Kidney capillary endothelial cell (primary cell): ENCODE measurements at places on chromosomes 11 and 22.

GRCh38 chr11:58919980-58920379 is 19.3 kb upstream of the GLYATL1 start:
- no peak for DNase-seq

DNA sequence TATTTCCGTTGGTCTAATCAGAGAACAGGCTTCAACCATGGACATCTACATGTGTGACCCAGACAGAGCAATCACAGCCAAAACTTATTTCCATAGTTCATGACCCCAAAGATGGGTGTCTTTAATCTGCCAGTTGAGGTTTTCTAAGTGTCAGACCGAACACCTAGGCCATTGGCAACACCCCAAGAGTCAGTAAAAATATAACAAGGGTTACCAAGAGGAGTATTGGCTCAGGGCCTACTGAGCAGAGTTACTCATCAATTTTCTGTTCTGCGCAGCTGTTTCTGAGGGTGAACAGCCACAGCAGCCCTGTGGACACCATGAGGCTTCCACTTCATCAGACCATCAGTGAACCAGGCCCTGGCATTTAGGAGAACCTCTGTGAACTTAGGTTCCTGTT is 18.8 kb downstream of the GUCD1 start:
- no peak for DNase-seq

DNA sequence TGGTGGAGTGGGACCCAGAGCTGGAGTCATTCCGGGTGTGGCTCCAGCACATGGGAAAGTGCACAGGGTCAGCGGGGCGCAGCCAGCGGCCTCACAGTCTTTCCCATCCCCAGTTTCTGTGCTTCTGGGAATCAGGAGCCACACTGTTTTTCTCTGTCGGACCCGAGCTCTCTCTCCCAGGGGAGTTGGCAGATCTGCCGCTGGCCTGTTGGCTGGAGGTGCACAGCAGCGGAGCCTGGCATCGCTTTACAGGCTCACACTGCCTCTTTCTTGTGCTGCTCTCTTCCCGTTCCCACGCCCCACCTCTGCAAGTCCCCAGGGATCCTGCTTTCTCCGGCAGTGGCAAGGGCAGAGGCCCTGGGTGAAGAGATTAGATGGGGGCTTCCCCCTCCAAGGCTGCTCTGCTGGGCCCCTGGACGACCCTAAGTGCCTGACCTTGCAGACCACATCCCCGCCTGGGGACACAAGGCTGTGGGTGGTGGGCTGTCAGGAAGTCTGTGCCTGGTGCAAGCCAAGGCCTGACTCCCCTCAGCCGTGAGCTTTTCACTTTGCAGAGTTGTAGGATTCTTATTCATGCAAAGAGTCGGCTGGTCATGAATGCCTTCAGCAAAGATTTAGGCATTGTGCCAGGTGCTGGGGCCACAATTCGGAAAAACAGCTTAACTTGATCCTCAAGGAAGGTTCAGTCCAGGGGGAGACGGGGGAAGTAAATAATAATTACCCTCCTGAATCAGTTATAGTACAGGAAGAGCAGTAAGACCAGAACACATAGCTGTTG is 116.3 kb downstream of the TIMP3 start:
- DNase-seq = no peak

DNA sequence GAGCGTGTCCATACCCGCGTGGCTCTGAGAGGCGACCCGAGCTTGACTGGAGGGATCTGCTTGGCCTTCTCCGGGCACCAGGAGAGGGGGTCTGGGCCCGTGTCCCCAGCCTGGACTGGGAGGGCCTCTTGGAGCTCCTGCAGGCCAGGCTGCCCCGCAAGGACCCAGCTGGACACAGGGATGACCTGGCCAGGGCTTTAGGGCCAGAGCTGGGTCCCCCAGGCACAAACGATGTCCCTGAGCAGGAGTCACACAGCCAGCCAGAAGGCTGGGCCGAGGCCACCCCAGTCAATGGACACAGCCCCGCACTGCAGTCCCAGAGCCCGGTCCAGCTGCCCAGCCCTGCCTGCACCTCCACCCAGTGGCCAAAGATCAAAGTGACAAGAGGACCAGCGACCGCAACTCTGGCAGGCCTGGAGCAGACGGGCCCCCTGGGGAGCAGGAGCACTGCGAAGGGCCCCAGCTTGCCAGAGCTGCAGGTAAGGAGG is 38.2 kb downstream of the TRIOBP start:
- peak; percentile 51 for DNase-seq

- DNase-seq = no peak
These were observed 29.7 kb upstream of the PRODH start for GRCh38 chr22:18965526-18966421.

- peak; percentile 26 for DNase-seq
These were observed 50.0 kb upstream of the POU2AF1 start for GRCh38 chr11:111429066-111429506.

- DNase-seq = no peak
These were observed 327.1 kb upstream of the DDI1 start for GRCh38 chr11:103709371-103709770.

GRCh38 chr22:47144791-47145425 is 382.5 kb downstream of the TBC1D22A start:
- no peak for DNase-seq

- no peak for DNase-seq
These were observed 23.2 kb upstream of the UBASH3B start for GRCh38 chr11:122632181-122632824.

DNA sequence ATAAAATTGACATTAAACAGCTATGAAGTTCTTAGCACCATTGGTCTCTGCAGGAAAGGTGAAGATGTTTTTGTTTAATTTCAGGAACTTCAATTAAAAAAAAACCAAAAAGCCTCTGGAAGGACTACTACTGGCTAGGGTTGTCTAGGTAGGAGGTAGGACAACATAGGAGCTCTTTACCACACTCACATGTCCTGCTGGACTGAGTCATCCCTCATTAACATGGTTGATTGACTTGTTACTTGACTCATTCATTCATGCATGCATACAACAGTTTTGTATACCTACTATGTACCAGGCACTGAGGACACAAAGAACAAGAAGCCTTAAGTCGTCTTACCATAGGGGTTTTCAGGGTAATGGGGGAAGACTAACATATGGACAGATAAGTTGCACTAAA is 216.9 kb upstream of the ARHGAP20 start:
- no peak for DNase-seq

GRCh38 chr11:87397011-87397865 is 359.5 kb downstream of the TMEM135 start:
- DNase-seq = no peak

GRCh38 chr11:128670631-128671030 is 23.2 kb upstream of the FLI1 start:
- DNase-seq = no peak

DNA sequence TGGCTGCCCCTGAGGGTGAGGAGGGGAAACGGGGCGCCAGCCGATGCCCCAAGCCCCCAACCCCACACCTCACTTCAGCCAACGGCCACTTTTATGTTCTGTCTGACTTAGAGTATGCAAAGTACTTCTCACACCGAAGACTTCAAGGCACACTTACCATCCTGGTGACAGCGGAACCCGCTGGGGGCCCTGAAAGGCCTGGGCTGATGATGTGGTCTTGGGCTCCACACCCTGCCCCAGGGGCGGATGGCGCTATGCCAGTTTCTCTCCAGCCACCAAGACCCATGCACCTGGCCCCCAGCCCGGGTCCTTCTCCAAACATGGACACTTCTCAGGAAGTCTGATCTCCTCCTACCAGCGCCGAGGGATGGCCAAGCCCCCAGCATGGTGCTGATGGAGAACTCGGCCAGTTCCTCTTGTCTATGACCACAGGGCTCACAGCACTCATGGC is 175.4 kb downstream of the CTTN start:
- no peak for DNase-seq

DNA sequence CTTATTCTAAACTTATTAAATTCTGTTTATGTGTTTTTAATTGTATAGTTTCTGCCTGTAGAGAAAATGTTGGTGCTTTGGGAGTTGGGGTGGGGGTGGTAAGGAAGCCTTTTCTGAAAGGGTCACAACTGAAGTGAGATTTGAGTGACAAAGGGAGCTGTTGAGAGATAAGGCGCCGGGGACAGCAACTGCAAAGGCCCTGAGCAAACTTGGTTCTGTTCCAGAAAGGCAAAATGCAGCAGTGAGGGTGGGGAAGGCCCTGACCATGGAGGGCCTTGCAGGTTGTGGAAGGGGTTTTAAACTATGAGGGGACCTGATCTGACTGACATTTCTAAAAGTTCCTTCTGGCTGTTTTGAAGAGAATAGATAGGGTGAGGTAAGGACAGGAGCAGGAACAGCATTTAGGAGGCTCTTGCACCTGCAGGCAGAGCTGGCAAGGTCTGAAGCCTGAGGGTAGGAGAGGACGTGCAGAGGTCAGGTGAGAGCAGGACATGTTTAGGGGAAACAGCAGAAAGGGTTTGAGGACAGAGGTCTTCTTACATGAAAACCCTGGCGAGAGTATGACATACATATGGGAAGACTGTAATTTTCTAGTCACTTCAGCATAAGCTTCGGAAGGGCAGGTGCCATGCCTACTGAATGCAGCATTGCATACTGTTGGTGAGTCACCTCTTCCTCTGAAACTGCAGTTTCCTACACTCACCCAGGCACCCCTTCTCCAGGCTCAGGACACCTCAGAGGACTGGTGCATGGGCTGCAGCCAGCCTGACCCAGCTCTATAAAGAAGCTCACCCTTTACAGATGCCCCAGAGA is 190.7 kb downstream of the SNX19 start:
- no peak for DNase-seq

GRCh38 chr11:119878990-119879389 is 150.0 kb upstream of the NECTIN1 start:
- no peak for DNase-seq

- DNase-seq = no peak
These were observed 486 bp downstream of the STIM1 start for GRCh38 chr11:3855808-3856491.

DNA sequence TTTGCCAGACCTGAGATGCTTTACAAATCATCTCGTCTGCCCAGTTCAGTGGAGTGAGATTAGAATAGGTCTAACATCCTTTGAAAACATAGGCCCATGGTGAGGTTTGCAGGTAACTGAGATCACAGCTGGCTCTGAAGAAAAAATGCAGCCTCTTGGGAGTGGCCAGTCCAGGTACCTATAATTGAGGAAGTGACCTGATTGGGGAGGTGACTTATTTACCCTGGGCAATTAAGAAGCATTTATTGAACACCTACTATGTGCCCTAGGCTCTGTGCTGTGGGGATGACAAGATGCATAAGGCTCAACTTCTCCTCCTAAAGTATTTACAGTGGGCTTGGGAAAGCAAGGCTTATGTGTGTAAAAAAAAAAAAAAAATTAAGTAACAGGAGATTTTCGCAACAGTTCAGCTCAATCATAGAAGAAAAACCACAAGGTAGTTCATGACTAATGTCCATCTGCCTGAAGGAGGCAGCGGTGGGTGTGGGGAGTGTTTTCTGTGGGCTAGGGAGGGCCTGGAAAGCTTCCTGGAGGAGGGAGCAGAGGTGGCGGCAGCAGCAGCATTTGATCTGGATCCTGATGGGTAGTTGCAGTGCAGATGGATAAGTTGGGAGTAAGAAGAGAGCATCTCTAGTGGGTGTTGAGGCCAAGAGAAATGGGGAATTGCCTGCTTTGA is 16.1 kb downstream of the MICAL2 start:
- DNase-seq = no peak
